ENCODE measurements at places on chromosomes 12 and 14.

DNA sequence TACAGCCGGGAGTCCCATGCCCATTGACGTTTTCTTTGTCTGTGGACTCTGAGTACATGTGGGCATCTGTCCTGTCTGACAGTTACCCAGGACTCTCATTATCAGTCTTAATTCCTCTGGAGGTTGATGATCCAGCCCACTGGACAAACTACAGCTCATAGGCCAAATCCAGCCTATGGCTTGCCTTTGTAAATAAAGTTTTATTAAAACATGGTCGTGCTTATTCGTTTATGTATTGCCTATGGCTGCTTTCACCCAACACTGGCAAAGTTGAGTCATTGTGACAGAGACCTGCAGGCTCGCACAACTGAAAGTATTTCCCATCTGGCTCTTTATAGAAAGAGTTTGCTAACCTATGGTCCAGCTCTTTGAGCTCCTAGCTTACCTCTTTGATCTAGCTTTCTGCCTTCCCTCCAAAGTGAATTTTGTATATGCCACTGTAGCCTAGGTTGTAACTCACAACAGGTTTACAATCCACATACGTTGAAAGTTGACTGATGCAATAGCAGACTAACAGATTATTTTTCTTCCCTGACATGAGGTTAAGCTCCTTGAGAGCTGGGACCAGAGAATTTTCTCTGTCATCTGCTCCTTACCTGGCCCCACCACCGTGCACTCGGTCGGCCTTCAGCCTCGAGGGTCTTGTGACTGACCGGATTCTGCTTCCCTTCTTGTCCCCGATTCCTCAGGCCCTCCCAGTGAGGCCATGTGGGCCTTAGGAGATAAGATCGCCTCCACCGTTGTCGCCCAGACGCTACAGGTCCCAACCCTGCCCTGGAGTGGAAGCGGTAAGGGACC lies 57.3 kb downstream of the ACACB start:
- no peak for DNase-seq

DNA sequence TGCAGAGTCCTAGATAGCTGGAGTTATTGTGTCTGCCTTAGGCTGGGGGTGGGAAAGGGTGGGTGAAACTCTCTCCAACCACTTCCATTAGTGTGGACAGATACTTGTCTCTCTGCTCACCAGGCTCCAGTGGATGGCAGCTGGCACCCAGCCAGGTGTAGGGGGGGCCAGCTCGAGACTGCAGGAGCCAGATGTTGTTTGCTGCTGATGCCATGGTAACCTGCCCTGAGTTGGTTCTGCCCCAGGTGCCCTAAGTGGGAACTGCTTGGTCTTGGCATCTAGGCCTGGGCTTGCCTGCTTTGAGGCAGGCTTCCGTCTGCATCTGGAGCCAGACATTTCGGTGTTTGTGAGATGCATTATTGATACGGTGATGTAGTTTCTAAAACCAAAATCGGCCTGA lies 82.2 kb downstream of the ADCK1 start:
- no peak for DNase-seq

GRCh38 chr14:50798048-50798421 lies 32.9 kb downstream of the NIN start:
- no peak for DNase-seq

- no peak for DNase-seq
Measured at GRCh38 chr14:55532645-55533344, 47.2 kb upstream of the KTN1 start.

- no peak for DNase-seq
Measured at GRCh38 chr12:57543581-57543980, 3.4 kb downstream of the DCTN2 start.

DNA sequence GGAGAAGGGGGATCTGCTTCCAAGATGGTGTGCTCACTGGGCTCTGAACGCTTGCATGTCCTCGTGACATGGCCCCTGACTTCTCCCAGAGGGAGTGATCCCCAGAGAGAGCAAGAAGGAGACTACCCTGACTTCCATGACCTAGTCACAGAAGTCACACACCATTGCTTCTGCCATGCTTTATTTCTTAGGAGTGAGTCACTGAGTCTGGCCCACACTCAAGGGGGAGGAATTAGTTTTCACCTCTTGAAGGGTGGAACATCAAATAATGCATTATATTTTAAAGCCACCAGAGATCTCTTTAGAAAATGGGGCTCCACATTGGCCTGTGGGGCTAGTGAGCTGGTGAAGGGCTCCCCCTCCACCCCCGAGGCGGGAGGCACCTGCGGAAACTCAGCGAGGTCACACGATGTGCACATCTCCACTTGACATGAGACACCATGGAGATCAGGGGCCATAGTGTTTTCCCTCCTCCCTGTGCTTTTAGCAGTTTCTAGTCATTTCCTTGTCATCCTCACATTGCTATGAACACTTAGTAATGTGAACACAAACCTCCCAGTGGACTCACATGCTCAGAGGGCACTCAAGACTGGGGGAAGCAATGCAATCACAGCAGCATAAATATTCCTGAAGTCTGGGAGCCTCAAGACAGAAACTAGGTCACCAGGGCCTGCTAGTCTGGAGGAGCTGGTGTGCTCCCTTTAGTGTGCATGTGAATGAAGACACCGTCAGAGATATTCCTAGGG lies 87.4 kb upstream of the FZD10 start:
- DNase-seq: no peak

Data from iris pigment epithelial cell (primary cell).